CD8-positive, alpha-beta memory T cell (primary cell): ENCODE measurements at places on chromosomes 4 and X.

DNA sequence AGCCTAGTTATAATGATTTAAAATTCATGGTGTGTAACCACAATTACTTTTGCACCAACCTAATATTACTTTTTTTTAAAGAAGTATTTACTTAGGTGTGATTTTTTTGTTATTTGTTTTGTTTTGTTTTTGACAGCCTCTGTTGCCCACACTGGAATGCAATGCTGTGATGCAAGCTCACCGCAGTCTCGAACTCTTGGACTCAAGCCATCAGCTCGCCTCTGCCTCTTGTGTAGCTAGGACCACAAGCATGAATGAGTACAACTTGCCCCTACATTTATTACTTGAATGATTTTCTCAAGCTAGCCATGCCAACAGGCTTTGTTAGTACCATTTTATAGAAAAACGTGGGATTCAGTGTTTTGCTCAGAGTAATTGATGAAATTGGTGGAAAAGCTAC lies 488.8 kb upstream of the CPEB2 start:
- no peak for DNase-seq

DNA sequence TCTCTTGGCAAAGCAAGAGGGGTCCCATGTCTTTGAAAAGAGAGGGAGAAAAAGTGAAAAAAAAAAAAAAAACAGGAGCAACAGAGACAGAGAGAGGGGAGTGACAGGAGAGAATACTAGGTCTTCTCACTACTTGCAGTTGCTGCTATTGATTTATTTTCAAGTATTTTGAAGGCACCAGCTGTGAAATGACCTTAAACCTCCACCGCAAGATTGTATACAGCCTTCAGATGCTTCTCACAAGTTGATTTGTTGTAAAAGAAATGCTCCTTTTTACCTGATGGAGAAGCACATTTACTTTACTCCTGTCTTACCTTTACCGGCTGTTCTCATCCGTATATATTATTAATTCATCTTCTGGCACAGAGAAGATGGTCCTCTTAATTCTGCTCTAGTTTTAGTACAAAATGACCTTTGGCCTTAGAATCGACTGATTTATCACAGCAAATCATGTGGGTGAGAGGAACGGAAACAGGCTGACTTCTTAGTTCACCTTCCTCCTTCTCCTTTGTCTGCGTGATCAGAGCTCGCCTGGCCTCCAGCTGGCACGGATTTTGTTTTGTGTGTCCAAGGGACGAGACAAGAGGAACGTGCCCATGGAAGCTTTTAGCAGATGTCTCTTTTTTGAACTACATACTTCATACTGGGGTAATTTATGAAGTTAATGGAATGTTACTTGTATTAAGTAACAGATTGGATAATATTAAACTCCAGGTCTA lies 82.4 kb upstream of the PACRGL start:
- DNase-seq = no peak

- no peak for DNase-seq
These were observed 652.9 kb downstream of the ADGRL3 start for GRCh38 chr4:61853041-61853440.

GRCh38 chr4:157389741-157390140 lies 169.2 kb downstream of the GRIA2 start:
- no peak for DNase-seq

DNA sequence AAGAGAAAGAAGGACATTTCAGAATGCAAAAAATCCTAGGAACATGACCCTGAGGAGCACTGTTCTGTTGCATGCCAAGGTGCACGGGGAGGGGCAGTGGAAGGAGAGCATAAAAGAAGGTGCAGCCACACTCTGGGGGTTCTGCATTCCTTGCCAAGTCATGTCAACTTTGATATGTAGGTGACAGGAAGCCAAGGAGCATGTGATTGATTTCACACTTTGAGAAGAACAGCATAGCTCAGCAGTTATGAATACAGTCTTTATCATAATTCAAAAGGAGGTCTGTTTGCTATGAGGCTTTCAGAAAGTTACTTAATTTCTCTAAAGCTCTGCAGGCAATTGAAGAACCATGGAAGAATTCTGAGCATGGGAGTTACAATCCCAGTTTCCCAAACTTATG lies 50.6 kb downstream of the SCFD2 start:
- no peak for DNase-seq

- no peak for DNase-seq
These were observed 151.2 kb downstream of the SPATA18 start for GRCh38 chr4:52202251-52202779.

DNA sequence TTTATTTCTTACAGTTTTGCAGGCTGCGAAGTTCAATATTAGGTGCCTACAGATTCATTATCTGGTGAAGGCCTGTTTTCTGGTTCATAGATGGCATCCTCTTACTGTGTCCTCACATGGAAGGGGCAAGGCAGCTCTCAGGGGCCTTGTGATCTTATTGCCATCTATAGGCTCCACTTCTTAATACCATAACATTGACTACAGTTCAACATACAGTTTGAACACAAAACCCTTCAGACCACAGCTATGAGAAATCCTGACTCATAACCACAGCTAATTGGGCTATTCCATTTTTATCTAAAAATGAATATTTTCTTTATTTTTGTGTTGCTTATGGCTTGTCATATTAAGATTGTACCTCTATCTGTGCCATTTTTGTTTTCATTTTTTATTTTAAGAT lies 72.3 kb downstream of the STAG2 start:
- no peak for DNase-seq

- DNase-seq = no peak
These were observed 10.0 kb downstream of the ELMOD2 start for GRCh38 chr4:140533951-140534480.

- DNase-seq = peak; percentile 85
These were observed at the start of gene ZNF827 for GRCh38 chr4:145938618-145939440. TSS of gene ZNF827 (minus strand) at chr4:145938823. CDS start at chr4:145938407, 416 bp downstream.

DNA sequence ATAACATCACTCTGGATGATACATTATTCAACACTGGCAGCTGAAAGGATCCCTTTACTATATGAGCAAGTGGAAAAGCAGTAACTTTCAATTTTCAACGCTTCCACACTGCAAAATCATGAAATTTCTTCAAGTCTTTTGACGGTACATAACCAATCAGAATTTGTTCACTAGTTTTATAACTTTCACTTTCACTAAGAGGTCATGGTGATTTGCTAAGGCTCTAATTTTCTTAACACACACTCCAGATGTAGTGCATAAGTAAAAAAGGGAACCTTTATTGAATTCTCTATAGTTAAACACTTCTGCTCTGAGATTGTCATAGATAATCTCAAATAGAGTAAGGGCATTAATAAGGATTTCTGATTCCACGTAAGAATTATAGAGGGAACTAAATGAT lies 4.1 kb downstream of the ARMCX2 start:
- no peak for DNase-seq

GRCh38 chr4:15043226-15043625 lies 40.9 kb downstream of the CPEB2 start:
- DNase-seq = no peak

DNA sequence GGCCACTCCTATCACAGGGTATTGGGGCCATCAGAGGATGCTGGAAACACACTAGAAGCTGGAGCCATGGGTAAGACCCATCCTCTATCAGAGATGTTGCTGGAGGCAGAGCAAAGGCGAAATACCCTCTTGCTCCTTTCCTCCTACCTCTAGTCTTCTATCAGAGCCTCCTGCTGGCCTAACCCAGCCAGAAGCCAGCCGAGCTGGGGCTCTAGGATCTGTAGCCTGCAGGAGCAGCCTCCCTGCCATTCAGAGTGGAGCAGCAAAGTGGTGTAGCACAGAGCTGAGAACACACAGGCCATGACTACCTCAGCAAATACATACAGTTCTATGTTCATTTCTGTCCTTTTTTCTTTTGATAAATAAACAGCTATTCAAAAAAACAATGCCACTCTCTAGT lies 35.7 kb downstream of the GATB start:
- no peak for DNase-seq

DNA sequence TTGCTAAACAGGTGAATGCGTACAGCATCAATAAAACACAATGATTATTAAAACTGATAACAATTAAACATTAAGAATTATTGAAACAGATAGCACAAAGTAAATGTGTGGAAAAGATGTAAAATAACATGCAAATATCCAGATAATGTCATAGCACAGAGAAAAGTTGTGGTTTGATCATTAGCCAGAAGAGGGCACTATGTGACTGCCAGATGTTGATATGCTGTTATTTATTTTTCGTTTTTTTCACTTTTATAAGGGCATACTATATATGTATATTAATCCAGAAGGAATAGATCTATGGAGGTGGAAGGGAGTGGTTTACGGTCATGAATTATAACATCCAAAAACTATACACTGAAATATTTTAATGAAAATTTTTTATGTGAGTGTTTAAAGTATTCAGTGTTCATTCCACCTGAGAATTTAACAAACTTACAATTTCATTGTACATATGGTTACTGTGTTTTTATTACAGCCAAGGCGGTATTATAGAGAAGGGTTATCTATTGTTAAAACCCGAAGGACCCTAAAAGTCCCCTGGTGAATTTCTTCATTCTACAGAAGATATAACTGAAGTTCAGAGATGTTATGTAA lies 211.9 kb upstream of the UGT8 start:
- DNase-seq = no peak

DNA sequence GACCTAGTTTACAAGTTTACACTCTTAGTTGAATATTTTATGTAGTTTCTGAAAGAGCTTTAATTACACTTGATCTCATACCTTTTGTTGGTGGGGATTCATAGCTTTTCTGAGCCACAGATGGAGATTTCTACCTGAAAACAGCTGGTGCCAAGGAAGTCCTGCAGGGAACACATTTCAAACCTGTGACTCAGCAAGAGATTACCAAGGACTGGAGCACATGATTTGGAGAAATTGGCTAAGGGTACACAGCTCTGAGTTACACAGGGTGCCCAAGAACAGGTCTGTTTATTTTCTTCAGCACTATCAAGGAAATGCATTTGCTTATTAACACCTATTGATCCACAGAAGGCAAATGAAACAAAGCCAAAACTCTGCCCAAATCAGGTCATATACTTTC lies 691.5 kb downstream of the KCTD8 start:
- DNase-seq = no peak

- no peak for DNase-seq
These were observed 34.7 kb upstream of the TMEM184C start for GRCh38 chr4:147582386-147583060.

DNA sequence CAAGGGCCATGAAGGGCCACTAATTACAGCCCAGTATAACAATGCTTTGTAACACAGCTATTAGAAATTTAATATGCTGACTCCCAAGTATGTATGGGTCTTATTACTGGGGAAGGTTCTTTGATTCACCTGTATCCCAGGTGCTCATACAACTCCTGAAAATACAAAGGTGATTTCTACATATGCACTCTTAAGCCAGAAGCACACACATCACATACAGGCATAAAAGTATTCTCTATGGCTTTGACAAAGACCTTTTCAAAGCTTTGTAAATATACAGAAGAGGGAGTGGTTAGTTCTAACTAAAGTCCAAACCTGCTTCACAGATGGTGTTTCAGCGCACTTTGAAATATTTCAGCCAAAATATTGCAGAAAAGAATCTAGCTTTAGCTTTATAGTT lies 191.5 kb downstream of the SNCA start:
- no peak for DNase-seq

GRCh38 chr4:61741327-61742096 lies 541.4 kb downstream of the ADGRL3 start:
- DNase-seq = no peak

- no peak for DNase-seq
These were observed 821 bp downstream of the PLK4 start for GRCh38 chr4:127881563-127881864.

GRCh38 chrX:49214996-49215526 lies 15.1 kb upstream of the SYP start:
- DNase-seq = no peak

- DNase-seq = no peak
These were observed 3.5 kb upstream of the EDNRA start for GRCh38 chr4:147477439-147477838.

DNA sequence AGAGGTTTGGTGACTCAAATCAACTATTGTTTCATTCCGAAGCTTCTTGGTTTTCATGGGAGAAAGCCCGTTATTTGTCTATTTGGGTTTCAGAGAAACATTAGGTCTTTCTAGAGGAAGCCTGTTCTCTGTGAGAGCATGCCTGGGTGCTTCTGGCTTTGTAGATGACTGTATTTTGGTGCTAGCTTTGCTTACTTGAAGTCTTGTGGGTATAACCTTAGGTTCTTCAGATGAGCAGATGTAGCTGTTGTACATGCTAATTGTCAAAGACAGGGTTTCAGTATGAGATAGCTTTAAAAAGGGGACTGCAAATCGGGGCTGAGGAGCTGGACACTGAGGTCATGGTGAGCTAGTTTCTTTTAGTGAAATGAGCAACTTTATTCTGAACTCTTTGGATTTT lies 7.9 kb upstream of the STOX2 start:
- no peak for DNase-seq

DNA sequence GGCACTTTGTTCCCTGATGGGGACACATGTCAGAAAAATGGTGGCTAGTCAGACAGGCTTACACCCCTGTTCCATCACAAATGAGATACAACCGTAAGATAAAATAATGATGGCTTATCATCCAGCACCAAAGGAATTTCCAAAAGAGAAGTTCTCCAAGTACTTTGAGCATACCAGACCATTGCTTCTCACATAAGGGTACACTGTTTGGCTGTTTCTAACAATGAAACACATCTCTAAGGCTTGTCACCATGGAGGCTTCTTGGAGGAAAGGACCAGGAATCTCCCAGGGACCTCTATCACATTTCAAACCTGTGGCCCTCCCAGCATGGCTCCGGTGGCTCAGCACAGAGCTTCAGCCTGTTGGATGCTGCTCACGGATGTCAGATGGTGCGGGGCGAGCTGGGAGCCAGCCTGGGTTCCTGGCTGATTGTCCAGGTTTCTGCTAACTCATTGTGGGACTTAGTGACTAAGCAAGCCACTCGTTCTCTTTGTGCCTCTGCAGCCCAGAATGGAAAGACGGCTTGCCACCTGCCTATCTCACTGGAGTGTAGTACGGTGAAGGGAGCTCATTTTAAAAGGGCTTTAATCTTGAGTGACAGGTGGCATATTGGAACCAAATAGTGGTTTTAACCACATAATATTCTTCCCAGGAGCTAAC lies 54.5 kb downstream of the FHDC1 start:
- no peak for DNase-seq

- no peak for DNase-seq
These were observed 60.2 kb downstream of the MAGEB16 start for GRCh38 chrX:35858361-35858760.

- no peak for DNase-seq
These were observed 502.1 kb upstream of the NR3C2 start for GRCh38 chr4:148944136-148944838.

DNA sequence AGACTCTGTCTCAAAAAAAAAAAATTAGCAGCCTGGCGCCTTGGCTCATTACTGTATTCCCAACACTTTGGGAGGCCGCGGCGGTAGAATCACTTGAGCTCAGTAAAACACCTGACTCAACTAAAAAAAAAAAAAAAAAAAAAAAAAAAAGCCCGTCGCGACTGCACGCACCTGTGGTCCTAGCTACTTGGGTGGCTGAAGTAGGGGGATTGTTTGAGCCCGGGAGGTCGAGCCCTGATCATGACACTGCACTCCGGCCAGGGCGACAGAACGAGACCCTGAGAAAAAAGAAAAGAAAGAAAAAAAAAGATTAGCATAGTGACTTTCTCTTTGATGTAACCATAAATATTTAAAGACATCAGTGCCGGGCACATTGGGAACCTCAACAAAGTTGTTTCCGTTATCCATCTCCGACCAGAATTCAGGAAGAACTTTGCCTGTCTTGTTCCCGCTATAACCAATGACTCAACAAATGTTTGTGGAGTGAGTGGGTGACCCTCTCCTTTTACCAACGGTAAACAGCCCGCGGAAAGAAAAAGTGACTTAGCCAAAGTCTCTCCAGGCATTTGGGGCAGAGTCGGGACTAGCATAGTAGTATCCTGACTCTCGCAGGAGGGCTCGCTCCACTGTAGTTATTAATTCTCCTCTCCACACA lies 553 bp upstream of the MED28 start:
- peak; percentile 57 for DNase-seq

- no peak for DNase-seq
These were observed 62.6 kb downstream of the DGKK start for GRCh38 chrX:50407976-50408375.
